GM12891 (cell line): ENCODE measurements at places on chromosomes 12 and 14.

- DNase-seq = no peak
These were observed 12.9 kb upstream of the OXA1L start for GRCh38 chr14:22753586-22753985.

DNA sequence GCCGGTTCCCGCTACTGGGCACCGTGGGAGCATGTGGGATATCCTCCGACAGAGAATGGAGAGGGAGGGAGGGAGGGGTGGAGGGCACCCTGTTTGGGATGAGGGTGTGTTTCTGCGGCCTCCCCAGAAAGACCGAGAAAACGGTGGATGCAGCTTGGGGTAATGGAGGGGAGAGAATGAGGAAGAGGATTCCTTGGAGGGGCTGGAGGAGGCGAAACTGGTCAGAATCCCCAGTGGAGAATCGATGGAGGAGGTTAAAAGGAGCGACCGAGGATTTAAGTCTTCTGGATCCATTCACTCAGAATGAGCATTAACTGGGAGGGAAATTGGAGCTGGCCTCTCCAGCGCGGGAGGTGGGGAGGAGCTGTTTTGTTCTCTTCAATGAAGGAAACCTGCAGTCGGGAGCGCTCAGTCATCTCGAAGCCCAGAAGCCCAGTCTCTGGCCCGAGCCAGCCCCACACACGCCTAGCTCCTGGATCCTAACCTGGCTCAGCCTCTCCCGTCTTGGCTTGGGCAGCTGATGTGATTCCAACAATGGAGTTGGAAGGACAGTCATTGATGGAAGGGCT, 581 bp downstream of the ARG2 start:
- DNase-seq = no peak

DNA sequence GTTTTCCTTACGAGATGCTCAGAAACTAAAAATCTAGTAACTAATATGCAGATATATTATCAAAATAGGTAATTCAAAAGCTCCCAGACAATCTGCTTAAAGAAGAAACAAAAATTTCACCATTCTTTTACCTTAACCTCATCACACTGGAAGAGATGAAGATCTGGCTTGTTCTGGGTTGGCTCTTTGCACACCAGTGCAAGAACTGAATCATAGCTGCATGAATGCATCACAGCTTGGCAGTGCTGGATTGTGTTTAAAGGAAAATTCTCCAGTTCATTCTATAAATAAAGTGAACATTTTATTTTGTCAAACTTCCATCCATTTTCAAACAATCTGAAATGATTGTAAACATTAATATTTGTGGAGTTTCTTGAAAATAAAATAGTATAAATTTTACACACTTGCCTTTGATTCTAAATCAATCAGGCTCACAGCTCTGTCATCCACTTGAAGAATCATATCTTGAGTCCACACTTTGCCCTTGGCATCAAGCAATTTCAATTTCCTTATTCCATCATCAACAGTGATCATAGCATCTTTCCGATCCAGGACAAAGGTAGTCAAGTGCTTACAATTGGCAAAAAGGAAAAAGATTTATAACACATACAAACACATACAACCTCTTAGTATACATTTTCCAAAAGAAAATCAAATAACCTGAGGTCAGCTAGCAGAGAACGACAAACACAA, 119.8 kb downstream of the EPS8 start:
- DNase-seq = no peak

GRCh38 chr14:46769292-46769691, 117.7 kb upstream of the RPL10L start:
- peak; percentile 4 for DNase-seq

DNA sequence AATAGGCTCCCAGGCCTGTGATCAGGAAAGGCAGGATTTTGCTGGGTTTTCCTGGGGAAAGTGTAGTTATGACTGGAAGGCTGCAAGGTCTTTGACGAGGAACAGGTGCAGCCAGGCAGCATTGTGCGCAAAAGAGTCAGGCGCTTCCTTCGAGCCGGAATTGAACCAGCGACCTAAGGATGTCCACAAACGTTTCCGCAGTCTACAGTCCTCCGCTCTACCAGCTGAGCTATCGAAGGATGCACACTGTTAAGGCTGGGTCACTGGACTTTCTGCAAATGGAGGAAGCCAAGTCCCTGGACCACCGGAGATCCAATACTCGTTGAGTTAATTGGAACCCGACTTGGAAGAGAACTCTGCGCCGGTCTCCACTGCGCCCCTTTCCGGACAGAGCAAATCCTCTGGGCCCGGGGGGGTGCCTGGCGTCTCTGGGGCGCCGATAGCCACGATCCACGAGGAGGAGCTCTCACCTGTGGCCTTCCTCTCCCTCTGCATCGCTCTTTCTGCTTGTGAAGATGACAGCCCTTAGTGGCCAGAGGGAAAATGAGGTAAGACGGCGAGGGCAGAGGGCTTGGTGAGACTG, 18.4 kb upstream of the OR6S1 start:
- no peak for DNase-seq

GRCh38 chr14:77032844-77033621, 4.5 kb upstream of the IRF2BPL start:
- DNase-seq = peak; percentile 56

DNA sequence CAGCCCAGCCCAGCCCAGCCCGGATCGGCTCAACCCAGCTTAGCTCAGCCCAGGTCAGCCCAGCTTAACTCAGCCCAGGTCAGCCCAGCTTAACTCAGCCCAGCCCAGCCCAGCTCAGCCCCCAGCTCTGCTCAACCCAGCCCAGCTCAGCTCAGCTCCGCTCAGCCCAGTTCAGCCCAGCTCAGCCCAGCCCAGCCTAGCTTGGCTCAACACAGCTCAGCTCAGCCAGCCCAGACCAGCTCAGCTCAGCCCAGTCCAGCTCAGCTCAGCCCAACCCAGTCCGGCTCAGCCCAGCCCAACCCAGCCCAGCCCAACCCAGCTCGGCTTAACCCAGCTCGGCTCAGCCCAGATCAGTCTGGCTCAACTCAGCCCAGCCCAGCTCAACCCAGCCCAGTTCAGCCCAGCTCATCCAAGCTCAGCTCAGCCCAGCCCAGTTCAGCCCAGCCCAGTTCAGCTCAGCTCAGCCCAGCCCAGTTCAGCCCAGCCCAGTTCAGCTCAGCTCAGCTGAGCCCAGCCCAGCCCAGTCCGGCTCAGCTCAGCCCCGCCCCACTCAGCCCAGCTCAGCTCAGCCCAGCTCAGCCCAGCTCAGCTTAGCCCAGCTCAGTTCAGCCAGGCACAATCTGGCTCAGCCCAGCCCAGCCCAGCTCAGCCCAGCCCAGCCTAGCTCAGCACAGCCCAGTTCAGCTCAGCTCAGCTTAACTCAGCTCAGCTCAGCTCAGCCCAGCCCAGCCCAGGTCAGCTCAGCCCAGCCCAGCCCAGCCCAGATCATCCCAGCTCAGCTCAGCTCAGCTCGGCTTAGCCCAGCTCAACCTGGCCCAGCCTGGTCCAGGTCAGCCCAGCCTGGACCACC, 331.7 kb downstream of the TMEM121 start:
- DNase-seq = peak; percentile 5

GRCh38 chr12:1474041-1474573, 120.3 kb downstream of the FBXL14 start:
- DNase-seq = no peak

DNA sequence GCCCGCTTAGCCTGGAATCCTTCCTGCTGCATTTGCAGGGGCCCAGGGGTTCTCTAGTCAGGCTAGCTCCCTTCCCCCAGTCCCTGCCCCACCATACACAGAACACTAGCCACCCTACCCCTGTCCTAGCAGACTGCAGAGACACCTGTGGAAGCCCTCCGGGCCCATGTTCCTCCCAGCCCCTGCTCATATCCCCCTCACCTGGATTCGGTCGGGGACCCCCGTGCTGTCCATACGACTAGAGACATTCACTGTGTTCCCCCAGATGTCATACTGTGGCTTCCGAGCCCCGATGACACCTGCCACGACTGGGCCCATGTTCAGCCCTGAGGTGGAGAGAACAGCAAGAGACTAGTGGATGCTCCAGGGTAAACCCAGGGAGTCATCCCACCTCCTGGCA, 20.2 kb downstream of the ADCY6 start:
- DNase-seq = no peak

GRCh38 chr12:25293653-25294052, 42.9 kb upstream of the KRAS start:
- no peak for DNase-seq

DNA sequence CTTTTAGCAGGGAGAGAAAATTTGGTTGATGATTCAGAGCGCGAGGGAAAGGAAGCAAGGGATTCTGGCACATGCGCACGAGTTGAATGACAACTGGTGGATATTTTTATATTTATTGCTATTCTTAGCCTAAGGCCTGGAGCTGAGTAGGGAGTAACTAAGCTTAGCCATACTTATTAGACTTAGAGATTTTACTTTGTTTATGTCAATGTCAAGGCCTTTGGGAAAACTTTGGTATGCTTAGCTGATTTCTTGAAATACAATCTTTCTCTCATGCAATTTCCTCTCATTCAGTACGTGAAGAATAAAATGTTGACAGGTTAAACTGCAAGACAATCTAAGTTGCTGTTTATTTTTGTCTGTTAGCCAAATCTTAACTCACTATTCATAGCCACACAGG, 101.1 kb downstream of the CRADD start:
- no peak for DNase-seq

DNA sequence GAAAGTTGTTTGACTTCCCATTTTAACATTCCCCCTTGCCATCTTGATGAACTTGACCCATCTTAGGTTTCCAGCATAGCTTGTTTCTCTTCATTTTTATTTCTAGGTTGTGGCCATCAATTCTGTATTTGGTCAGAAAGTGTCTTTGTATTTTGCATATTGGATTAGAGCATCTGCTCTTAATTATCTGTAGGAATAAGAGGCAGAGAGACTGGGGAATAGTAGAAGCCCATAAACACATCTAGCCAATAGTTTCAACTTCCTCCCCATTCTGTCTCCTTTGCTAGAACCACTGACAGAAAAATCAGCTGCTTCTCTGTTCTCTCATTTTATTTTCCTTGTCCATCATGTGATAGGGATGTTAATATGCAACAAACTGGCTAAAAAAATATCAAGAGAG, 8.2 kb downstream of the SOCS2 start:
- no peak for DNase-seq

GRCh38 chr14:61750708-61751474, 11.3 kb upstream of the SNAPC1 start:
- DNase-seq = peak; percentile 54

DNA sequence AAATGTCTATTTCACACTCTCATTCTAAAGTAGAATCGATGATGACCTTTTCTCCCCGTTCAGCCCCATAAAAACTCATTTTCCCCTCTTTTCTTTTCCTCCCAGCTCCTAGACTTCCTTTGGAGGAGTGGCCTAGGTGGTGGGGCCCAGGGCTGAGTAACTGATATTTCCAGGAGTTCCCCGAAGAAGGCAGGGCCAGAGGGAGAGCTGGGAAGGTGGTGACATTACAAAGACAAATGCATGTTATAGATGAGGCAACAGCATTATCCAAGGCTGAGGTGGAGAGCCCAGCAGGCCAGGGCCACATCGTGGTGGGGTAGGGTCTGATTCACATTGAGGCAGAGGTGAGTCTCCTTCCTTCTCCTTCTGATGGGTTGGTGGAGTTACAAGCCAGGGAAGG, 22.2 kb upstream of the HDAC7 start:
- DNase-seq = no peak

DNA sequence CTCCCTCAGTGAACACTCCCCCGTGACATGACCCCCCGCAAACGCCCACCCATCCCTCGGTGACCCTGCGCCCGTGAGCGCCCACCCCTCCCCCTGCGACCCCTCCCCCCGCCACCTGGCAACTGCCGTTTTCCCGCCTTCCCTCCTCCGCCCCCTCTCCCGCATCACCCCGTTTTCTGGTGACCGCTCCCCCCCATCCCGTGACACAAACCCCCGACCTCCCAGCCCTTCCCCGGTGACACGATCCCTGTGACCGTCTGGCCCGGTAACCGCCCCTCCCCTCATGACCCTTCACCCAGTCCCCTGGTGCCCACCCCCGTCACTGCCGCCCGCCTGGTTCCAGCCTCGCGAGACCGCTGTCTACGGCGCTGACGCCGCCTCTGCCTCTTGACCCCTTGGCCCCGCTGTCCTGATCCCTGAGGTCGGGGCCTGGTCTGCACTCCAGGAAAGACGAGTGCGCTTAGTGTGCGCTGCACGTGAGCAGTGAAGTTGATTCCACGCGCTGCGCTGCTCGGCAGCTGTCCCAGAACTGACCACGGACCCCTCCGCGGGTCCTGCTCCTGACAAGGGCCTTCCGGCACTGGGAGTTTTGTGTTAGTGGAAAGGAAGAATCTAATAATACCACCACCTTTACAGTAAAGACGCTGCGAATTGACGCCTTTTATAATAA, 59.4 kb downstream of the DDX51 start:
- DNase-seq = no peak

DNA sequence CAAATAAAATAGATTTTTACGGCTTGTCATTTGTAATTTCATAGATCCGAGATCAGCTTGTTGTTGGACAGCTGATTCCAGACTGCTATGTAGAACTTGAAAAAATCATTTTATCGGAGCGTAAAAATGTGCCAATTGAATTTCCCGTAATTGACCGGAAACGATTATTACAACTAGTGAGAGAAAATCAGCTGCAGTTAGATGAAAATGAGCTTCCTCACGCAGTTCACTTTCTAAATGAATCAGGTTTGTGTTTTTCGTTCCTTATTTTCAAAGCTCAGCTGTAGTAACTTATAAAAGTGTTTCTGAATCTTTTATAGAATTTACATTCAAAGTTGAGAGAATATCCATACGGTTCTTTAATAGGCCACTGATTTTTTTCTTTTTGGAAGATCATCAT, 89.1 kb downstream of the LRRK2 start:
- DNase-seq = peak; percentile 1

DNA sequence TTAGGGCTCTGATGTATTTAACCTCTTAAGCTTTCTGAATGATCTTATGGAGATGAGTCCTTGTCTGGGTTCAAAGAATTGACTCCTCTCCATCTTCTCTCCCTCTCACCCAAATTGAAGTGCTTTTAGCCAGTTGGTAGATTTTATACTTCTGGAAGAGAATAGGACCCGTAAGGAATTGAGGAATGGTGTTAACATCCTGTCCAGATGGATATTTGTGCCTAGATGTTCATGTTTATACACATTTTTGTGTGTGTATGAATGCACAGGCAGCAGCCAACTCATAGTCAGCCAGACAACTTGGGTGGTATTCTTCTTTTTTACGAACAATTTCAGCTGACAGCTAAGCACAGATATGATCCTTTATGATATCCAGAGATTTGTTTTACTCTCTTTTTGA, 449.6 kb upstream of the RGS6 start:
- no peak for DNase-seq

DNA sequence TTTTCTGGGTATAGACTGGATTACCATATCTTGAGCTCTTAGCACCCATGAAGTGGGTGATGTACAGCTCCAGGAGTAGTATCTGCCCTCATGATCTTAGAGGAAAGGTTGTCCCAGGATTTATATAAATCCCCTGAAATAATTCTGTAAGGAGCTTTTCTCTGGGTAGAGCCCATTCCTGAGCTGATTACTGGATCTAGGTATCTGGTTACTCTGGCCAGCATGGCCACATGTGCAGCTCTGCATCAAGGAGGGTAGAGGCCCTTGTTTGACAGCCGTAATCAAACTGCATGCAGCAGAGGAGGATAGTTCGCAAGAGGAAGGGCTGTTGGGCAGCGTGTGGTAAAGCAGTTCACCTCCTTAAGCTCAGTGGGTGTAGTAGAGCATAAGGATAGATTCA, 8.5 kb downstream of the COX14 start:
- DNase-seq = no peak
